ENCODE measurements at places on chromosomes 13 and 19.

GRCh38 chr13:51477653-51478324 lies 25.0 kb upstream of the INTS6 start:
- no peak for DNase-seq

GRCh38 chr19:10452726-10453618 lies 32.6 kb downstream of the PDE4A start:
- DNase-seq = no peak

DNA sequence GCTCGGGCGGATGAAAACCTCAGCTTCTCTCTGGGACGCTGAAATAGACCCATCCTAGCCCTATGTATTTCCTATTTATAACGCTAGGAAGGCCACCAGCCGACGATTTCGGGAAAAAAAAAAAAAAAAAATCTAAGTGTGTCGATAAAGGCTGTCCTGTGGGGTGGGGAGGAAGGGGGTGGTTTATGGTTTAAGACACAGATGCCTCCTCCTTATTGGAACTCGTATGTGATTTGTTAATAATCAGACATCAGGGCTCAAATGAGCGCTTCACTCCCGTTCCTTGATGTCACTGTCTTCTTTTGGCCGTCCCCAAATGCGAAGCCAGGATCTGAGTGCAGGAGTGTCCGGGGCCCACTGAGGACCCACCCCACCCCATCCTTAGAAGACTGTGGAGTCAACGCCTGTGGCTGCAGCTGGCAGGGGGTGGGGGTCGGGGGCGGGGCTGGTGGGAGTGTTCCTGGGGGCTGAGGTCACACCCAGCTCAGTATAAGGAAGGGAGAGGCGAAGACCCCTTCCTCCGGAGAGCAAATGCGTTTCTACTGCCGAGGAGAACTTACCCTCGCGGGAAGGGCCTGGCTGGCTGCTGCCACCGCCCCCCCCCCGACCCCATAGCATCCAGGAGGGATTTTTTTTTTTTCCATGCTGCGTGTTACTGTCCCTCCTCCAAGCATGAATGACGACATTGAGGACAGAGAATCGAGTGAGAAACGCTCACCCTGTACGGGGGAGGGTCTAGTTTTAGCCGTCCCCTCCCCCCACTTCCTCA lies 971 bp downstream of the ATCAY start:
- DNase-seq = no peak

GRCh38 chr19:53809518-53810186 lies 14.5 kb downstream of the NLRP12 start:
- no peak for DNase-seq

DNA sequence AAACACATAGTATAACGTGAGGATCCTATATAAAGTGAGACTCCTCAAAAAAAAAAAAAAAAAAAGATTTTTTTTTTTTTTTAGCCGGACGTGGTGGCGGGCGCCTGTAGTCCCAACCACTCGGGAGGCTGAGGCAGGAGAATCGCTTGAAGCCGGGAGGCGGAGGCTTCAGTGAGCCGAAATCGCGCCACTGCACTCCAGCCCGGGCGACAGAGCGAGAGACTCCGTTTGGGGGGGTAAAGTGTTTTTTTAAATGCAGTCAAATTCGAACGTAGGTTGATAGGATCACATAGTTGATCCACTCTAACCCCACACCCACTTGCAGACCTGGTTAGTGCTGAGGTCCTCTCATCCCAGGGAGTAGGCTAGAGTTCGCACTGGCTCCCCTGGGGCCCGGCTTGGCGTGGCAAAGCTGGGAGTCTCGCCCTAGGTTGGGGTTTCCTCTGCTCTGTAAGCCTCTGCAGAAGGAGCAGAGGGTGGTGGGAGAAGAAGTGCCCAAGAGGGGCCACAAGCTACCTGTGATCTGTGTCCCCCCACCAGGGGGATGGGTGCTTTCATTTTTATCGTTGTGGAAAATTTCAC lies 6.5 kb downstream of the RNF225 start:
- no peak for DNase-seq

DNA sequence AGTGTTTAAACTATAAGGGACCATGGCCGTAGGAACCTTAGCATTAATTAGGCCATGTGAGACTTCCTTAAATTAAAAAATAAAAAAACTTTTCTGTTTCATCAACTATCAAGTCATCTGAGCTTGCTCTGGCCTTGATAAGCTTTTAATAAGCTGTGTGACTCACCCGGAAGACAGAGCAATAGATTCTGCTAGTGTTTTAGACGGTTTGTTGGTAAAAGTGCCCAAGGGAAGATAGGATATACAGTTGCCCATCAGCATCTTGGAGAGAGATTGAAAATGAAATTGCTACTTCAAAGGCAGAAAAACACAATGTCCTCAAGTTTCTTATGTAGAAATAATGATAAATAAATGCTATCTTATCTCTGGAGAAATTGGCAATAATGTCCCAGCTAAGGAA lies 31.2 kb upstream of the RCBTB2 start:
- no peak for DNase-seq

DNA sequence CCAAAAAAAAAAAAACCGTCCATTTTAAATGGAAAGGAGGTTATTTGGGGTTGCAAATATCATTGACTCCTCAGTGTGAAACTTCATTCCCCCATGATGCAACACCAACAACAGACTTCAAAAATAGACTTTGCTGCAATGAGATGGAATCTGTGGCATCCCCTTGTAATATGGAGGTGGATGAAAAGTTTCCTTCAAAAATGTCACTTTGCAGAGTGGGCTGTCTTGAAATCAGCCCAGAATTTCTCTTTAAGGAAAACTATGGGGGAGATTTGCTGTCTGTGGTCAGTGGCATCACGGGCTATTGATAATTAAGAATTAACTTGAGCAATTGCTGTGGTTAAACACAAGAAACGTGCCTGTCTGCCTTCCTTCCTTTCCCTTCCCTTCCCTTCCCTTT lies 1.5 kb downstream of the GPR18 start:
- DNase-seq = no peak

GRCh38 chr19:48543121-48543710 lies 8.8 kb upstream of the SULT2B1 start:
- no peak for DNase-seq

- DNase-seq = no peak
These were observed 37.9 kb upstream of the KL start for GRCh38 chr13:32978278-32978677.

Data from heart left ventricle (tissue), 16 donors.